Nucleus accumbens (tissue), 56 donors: ENCODE measurements at places on chromosomes 5 and 9.

DNA sequence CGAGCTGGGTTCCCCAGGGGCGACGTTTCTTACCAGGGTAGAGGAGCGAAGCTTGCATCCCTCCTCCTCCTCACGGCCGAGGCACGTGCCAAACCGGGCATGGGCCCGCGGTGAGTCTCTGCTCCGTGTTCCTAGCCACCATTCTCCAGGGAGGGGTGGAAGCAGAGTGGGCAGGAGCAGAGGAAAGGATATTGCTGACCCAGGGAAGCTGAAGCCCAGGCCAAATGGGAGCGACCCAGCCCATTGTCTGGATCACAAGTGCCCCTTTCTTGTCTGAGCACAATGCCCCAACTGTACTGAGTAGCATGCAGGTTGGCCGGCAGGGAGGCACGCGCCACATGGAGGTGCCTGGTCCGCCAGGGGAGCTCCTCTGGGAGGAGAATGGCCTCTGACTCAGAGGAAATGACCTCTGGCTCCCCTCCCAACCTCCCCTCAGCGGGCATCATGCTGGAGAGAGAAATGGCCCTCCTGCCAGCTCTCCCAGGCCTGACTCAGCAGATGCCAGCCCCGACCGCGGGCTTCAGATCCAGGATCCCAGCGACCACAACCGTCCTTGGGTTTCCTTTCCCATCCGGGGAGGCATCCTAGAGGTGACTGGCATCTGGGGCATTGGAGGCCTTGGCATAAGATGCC lies 1.1 kb downstream of the PRR7 start:
- DNase-seq, result peak; percentile 87

DNA sequence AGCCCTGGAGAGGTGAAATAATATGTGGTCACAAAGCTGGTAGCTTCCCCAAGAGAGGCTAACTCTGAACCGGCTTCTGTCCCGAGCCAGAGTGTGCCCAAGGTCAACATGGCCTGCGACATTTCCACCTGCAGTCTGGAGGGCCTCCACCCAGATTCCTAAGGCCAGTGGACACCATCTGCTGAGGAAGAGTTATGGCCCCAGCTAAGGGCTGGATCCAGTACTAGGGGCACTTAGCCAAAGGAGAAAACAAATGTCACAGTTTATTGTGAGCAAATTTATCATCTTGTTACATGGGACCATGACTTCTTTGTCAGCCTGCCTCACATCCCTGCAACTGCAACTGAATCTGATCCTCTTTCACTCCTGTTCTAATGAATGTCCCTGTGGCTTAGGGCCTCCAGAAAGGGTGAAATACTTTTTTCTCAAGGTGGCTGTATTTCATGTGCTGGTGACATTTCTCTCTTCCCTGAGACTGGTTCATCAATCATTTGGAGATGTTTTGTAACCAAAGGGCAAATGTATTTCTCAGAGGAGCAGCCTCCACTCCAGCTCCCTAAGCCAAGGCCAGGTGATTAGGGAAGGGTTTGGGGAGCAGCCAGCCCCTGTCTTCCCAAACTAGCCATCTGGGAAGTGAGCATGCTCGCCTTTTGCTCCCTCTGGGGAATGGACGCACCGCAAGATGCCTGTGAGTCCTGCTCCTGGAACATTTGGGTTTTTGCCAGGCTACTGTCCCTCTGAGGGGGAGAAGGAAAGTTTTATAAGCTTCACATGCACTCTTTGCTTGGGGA lies 148.3 kb downstream of the CMYA5 start:
- no peak for DNase-seq

DNA sequence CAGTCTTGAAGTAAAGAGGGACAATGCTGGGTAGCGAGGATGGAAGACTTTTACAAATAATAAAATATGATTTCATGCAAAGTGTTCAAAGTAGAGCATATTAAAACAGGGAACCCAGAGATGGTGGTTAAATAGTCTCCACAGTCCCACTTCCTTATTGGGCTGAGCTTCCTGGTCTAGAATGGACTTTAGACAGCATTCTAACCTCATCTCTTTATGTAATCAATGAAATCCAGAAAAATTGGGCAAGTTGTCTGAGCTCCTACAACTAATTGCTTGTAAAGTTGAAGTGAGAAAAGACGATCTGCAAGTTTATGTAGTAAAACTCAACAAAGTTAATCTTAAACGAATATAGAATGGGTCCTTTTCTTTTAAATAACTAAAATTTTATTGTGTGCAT lies 328.9 kb downstream of the PJA2 start:
- DNase-seq, result no peak

DNA sequence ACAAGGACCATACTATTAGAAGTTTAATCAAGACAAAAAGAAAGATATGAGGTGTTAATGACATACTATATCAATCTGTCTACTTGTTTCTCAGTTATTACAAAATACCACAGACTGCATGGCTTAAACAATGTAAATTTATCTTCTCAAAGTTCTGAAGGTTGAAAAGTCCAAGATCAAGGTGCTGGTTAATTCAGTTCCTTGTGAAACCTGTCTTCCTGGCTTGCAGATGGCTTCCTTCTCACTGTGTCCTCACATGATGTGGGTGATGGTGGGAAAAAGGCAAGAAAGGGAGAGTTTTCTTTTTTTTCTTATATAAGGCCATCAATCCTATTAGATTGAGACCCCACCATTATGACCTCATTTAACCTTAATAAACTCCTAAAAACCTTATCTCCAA lies 15.6 kb upstream of the SPINK14 start:
- DNase-seq, result no peak

- no peak for DNase-seq
Observed at GRCh38 chr9:93111371-93112115, 15.5 kb downstream of the CARD19 start.

- no peak for DNase-seq
Observed at GRCh38 chr5:152331006-152331405, 74.1 kb downstream of the NMUR2 start.

DNA sequence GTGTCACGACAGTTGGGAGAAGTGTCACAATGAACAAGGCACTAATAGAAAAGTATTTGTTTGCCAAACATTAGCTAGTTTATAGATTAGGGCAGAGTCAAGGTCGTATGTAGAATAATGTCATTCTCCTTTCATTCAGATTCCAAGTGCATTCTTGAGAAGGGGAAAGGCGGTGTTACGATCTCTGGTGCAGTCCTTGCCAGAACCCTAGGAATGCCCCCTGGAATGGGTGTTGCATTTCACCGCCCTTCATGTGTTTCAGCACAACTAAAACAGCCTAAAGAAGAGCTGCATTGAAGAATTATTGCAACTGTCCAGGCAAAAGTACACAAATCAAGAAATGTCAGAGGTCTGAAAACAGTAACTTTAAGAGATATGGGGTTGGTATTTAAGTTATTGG lies 721.0 kb upstream of the WWC1 start:
- DNase-seq, result no peak

GRCh38 chr9:24144796-24145195 lies 318.8 kb upstream of the ELAVL2 start:
- DNase-seq, result no peak

GRCh38 chr9:93673839-93674334 lies 97.5 kb downstream of the PHF2 start:
- DNase-seq, result no peak

DNA sequence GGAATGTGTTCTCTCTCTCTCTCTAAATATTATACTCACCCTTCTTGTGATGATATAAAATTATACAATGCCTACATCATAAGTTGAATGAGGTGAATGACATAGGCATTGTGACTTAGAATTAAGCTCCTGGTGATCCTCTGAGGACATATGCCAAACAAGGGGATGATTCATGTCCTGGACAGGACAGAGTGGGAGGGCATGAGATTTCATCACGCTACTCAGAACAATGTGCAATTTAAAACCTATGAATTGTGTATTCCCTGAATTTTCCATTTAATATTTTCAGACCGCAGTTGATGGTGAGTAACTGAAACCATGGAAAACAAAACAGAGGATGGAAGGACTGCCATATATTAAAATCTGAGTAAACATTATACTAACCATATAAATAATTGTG lies 782.2 kb upstream of the NUDT12 start:
- no peak for DNase-seq

- DNase-seq, result no peak
Observed at GRCh38 chr5:98042521-98042920, 730.9 kb upstream of the RGMB start.
